Renal cortex interstitium (tissue), 15 donors: ENCODE measurements at places on chromosomes 6 and 20. TPM values are rescaled to one million over a fixed set of nuclear protein-coding genes. Genes with fewer than 3 reads are reported as not detected.

PACRG gene
- polyA plus RNA-seq = 16.6 TPM

GRCh38 chr6:166166314-166167257 is 1.1 kb downstream of the TBXT start:
- DNase-seq = no peak

MGME1 gene
- 40.1 TPM for polyA plus RNA-seq

DNA sequence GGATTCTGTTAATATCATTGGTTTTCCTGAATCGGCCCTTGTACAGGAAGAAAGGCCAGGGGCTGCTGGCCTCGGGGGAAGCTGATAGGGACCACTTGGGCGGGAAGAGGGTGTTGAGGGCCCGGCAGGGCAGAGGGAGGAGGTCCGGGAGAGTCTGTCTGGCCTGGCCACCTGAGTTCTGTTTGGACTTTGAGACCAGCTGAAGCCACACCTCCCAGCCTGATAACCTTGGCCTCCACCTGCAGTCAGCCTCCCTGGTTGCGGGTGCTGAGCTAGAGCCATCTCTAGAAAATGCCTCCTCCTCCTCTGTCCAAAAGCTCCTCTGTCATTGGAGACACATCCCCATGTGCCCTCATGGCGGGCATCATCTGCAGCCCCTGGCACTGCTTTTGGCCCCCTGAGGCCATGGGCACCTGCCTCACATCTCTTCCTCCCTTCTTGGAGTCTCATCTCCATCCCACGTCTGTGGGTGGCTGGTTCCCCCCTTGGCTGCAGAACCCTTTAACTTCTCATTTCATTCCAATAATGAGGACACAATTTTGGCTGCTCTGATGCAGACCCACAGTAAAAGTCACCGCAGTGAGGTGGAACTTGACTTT is 16.6 kb downstream of the APCDD1L start:
- no peak for DNase-seq

DNA sequence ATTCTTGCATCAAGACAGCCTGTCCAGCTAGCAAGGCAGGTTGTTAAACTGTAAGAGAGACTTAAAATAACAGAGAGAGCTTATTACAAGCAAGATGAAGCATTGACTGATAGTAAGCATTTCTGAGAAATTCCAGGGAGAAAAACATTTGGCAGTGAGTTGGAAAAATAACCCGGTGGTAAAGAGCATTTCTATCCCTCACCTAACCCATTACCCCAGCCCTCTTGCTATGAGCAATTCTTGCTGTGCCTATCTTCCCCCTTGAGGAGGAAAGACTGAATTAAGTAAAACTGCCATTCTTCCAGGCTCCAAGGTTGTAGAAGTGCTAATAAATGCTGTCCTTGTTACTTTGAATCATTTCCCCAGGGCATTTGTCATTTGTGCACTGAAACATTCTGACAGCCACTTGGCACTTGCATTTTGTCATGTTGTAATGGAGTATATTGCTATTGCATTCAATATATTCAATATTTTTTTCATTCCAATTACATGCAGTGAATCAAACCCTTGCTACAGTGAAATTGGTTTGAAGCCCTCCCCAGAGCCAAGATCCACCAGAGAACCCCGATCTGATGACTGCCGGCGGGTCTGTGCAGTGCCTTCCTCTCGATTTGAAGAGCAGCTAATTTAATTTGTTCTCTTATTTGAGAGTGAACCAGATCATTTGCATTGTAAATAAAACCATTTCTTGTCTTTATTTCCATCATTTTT is 291.1 kb downstream of the HIVEP2 start:
- no peak for DNase-seq

COMMD7 gene
- polyA plus RNA-seq = 73.0 TPM

FBXO9 gene
- 94.2 TPM for polyA plus RNA-seq

DNA sequence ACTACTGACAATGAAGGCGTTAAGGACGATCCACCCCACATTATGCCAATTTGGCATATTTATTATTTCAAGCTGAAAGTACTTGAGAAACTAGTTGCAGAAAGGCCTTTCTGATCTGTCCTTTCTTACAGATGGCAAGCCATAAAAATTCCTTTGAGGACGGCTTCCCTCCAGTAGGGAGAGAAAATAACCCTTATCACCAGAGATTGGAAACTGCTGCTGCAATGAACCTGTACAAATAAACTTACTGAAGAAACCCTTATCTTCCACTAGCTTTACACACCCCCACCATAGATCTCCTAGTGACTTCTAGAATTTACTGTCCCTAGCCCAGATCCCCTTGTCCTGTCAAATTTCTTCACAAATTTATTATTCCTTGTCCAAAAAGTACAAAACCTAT is 105.2 kb downstream of the MAP7 start:
- DNase-seq = no peak

DNA sequence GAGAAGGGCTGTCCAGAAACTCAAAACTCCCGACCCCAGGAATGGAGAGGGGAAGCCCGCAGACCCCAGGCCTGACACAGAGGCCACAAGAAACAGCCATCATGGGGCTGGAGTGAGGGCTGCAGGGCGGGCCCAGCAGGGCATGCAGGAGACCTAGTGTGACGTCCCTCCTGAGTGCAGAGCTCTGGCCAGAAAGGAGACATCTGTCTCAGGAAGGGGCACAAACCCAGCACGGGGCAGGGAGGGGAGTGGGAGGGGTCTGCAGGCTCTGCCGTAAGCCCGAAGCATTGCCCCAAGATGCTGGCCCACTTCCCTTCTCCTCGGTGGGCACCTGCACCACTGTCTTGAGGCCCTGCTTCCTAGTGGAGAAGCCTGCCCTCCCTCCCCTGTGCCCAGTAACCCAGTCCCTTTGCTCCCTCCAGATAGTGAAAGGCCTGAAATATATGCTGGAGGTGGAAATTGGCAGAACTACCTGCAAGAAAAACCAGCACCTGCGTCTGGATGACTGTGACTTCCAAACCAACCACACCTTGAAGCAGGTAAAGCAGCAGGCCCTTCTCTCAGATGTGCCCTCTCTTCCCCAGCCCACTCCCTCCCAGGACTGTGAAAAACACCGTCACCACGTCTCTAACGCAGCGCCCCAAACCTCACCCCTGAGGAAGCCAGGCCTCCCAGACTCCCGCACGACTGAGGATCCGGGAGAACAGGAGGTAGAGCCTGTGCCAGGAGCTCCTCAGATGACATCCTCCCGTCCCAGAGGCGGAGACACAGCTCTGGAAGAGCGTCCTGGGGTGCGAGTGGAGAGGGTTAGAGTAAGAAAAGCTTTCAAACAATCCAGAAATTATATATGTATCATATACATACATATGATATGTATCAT is 9.7 kb downstream of the CST7 start:
- DNase-seq = no peak

SRSF6 gene
- polyA plus RNA-seq = 344 TPM

RAET1E gene
- polyA plus RNA-seq = 0.30 TPM

TP53INP2 gene
- polyA plus RNA-seq = 11.9 TPM

GRCh38 chr6:128158496-128158895 is 257.6 kb upstream of the THEMIS start:
- DNase-seq = no peak

OR2H2 gene
- polyA plus RNA-seq = 0.13 TPM

KCNK17 gene
- 0.16 TPM for polyA plus RNA-seq

GRCh38 chr20:59818911-59819310 is 114.5 kb downstream of the SYCP2 start:
- no peak for DNase-seq
